ENCODE measurements at places on chromosomes 2 and 18.

- DNase-seq, result no peak
- peaks cover 33% of the 10 kb centered on the region for H3K4me1 ChIP-seq
- no peaks in the 10 kb centered on the region for H3K27me3 ChIP-seq
- H3K4me3 ChIP-seq, result no peak overlapping the region
Observed at GRCh38 chr2:28355521-28356094, 37.0 kb upstream of the FOSL2 start.

- no peak overlapping the region for H3K27ac ChIP-seq
- peaks cover 5% of the 10 kb centered on the region for H3K4me1 ChIP-seq
- no peaks in the 10 kb centered on the region for H3K36me3 ChIP-seq
- H3K27me3 ChIP-seq, result no peaks in the 10 kb centered on the region
- H3K4me3 ChIP-seq, result no peak overlapping the region
Observed at GRCh38 chr2:119719261-119719627, 40.2 kb downstream of the TMEM177 start.

- no peak overlapping the region for H3K4me3 ChIP-seq
- no peak overlapping the region for H3K27ac ChIP-seq
- H3K27me3 ChIP-seq, result no peaks in the 10 kb centered on the region
- no peak for DNase-seq
Observed at GRCh38 chr2:54099829-54100585, 15.4 kb upstream of the ACYP2 start.

GRCh38 chr2:236667526-236667925 lies 97.9 kb downstream of the ACKR3 start:
- no peak overlapping the region for H3K27ac ChIP-seq
- no peak for DNase-seq
- H3K27me3 ChIP-seq, result no peaks in the 10 kb centered on the region
- H3K36me3 ChIP-seq, result no peaks in the 10 kb centered on the region

DNA sequence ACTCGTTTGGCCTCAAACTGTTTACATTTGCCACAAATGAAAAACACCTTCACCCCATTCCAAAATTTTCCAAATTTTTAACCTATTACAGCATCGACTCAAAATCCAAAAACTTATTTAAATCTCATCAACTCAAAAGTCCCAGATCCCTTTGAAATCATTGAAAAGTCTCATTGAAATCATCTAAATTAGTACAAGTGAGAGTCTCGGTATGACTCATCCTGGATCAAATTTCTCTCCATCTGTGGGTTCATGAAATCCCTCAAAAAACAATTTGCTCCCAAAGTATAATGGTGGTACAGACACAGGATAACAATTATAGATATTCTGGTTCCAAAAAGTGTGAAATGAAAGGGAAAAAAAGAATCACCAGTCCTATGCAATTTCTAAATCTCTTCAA lies 65.1 kb downstream of the LRP1B start:
- DNase-seq, result no peak
- no peak overlapping the region for H3K4me3 ChIP-seq
- H3K36me3 ChIP-seq, result no peaks in the 10 kb centered on the region

- no peak for DNase-seq
- no peak overlapping the region for H3K4me3 ChIP-seq
- no peaks in the 10 kb centered on the region for H3K27me3 ChIP-seq
- H3K27ac ChIP-seq, result no peak overlapping the region
Observed at GRCh38 chr2:106018141-106018540, 176.0 kb downstream of the UXS1 start.

DNA sequence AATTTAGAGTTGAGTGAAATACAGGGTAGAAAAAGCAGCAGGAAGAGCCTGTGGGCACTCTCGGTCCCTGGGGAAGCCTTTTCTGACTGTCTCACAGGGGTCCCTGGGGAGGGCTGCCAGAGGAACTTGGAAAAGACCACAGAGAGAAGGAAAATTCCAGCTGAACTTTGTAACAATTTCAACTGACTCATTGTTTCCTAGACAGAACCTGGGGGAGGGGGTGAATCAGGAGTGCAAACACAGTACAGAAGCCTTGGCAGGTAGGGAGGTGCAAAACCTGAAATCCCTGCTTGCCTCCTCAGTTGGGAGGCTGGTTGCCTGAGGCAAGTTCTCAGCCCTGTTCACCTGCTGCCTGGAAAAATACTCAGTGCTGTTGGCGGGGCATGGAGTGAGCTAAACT lies 106.8 kb downstream of the GRB14 start:
- no peaks in the 10 kb centered on the region for H3K27me3 ChIP-seq
- no peak overlapping the region for H3K27ac ChIP-seq
- no peaks in the 10 kb centered on the region for H3K4me1 ChIP-seq
- H3K36me3 ChIP-seq, result no peaks in the 10 kb centered on the region
- DNase-seq, result no peak

DNA sequence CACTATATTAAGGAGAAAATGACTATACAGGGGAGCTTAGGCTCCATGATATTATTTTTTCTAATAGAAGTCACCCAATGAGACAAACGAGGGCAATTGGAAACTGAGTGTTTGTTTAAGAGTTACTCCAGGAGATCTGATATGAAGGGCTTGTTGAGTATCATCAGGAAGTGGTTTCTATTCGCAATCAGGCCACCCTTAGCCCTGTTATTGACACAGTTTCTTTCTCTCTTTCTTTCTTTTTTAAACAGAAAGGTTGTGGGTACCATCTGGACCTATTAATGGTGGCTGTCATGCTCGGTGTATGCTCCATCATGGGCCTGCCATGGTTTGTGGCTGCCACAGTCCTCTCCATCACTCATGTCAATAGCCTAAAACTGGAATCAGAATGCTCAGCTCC lies 117.3 kb downstream of the DPP4 start:
- H3K4me1 ChIP-seq, result peaks cover 63% of the 10 kb centered on the region
- H3K27ac ChIP-seq, result peak overlapping the region; percentile 84
- peak; percentile 28 for DNase-seq
- peaks cover 39% of the 10 kb centered on the region for H3K36me3 ChIP-seq
- H3K4me3 ChIP-seq, result peak overlapping the region; percentile 35

DNA sequence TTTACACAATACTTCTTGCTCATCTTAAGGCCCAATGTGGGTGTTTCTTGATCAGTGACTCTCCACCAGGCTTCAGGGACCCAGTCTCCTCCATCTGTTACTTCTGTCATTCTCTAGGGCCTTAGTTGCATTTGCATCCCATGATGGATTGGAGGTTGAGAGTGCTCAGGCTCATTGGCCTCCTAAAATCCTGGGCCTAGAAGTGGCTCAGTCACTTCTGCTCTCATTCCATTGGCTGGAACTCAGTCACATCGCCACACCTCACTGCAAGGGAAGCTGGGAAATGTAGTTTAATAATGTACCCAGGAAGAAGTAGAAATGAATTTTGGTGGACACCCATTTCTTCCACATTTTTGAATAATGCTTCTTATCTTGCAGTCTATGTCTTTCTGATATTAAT lies 223.5 kb downstream of the HRH4 start:
- peaks cover 6% of the 10 kb centered on the region for H3K27me3 ChIP-seq
- no peaks in the 10 kb centered on the region for H3K36me3 ChIP-seq
- H3K27ac ChIP-seq, result no peak overlapping the region
- no peak overlapping the region for H3K4me3 ChIP-seq
- no peak for DNase-seq

DNA sequence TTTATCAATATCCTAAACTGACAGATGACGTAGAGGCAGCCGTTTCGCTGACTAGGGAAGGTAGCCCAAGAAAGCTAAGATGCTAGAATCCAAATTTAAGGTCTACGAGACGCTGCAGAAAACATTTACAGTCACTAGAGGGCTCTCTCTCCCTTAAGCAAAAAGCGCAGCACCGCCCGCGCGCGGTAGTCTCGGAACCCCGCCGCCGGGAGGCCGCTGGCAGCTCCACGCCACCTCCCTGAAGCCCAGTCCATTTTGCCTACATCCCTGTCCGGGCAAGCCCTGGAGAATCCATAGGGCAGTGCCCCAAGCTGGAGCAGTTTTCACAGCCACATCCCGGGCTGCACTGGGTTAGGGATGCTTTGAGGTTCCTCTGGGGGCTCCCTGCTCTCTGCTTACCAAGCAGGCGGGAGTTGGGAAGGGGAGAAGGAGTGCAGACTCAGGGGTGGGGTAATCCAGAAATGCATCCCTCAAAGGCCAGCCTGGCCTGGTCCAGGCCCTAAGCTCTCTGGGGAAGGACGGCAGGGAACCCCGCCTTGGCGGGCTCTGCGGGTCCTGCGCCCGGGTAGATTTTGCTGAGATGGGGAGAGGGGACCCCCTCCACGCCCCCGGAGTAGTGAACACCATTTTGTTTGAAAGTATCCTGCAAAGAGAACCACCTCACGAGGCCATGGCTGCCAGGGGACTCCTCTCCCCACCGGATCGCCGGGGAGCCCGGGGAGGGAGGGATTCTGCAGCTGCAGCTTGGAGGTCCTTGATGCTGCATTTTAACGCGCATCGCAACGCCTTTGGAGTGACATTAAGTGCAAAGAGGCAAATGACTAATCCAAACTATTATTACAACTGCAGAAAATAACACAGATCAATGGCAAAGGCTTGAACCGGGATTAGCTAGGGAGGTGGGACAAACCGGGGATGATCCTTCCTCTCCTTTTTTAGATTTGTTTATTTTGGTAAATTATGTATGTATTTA lies 1.3 kb upstream of the DPYSL5 start:
- peak overlapping the region; percentile 40 for H3K4me3 ChIP-seq
- DNase-seq, result peak; percentile 65
- H3K27me3 ChIP-seq, result peaks cover 52% of the 10 kb centered on the region
- no peaks in the 10 kb centered on the region for H3K36me3 ChIP-seq
- H3K27ac ChIP-seq, result no peak overlapping the region
- peaks cover 12% of the 10 kb centered on the region for H3K4me1 ChIP-seq

DNA sequence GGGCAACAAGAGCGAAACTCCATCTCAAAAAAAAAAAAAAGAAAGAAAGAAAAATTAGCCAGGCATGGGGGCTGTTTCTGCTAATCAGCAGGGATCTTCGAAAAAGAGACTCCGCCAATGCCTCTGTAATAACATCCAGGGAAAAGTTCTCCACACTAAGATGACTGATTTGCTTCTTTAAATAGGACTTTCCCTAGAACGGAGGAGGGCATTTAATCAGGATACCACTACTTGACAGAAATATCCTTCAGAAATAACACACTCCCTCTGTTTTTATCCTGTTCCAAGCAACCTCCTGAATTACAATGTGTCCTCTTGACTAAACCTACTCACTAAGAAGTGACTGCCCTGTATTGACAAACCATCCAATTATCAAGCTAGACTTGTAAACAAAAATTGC lies 21.7 kb downstream of the REV1 start:
- H3K36me3 ChIP-seq, result peaks cover 23% of the 10 kb centered on the region
- DNase-seq, result no peak
- no peak overlapping the region for H3K4me3 ChIP-seq

GRCh38 chr2:143001501-143001900 lies 124.0 kb downstream of the KYNU start:
- H3K27me3 ChIP-seq, result peaks cover 42% of the 10 kb centered on the region
- no peak overlapping the region for H3K4me3 ChIP-seq
- no peaks in the 10 kb centered on the region for H3K4me1 ChIP-seq

DNA sequence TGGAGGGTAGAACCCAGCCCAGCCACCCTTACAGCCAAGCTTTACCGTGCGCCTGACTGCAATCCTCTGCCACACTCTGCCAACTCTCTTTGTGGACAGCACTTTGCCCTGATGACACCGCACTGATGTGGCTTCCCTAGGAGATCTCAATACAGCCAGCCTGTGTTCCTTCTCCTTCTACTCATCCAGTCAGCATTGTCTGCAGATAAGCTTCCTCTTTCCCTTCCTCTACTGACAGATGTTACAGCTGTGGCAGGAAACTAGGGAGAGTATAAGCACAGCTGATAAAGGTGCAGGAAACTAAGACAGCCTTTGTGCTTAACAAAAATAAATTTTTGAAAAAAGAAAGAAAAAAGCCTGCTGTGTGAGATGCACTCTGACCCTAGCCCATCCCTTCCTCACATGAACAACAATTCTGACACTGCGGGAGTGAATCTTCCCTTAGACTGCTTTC lies 25.0 kb downstream of the CEP68 start:
- H3K36me3 ChIP-seq, result peaks cover 41% of the 10 kb centered on the region
- no peak for DNase-seq
- H3K27ac ChIP-seq, result peak overlapping the region; percentile 62
- no peak overlapping the region for H3K4me3 ChIP-seq
- H3K4me1 ChIP-seq, result peaks cover 18% of the 10 kb centered on the region

- no peaks in the 10 kb centered on the region for H3K36me3 ChIP-seq
- H3K4me3 ChIP-seq, result no peak overlapping the region
- H3K27me3 ChIP-seq, result no peaks in the 10 kb centered on the region
Observed at GRCh38 chr2:205629091-205629776, 53.1 kb upstream of the NRP2 start.

DNA sequence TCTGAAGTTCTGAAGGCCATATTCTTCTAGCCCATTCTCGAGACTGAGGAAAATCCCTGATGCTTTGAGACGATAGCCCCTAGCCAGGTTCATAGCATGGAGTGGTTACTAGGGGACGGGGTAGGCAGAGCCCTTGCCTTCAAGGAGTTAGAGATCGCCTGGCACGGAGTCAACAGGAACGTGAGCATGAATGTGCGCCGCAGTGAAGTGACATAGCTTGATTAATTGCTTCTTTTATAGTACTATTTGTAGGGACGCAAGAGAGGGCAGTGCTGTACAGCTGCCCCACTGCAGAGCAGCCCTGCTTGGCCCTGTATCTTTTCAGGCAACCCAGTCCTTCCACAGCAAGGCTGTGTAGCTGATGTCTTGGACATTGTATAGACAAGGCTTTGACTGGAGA lies 26.2 kb downstream of the HRH4 start:
- no peak for DNase-seq
- peaks cover 5% of the 10 kb centered on the region for H3K4me1 ChIP-seq
- no peak overlapping the region for H3K27ac ChIP-seq
- H3K36me3 ChIP-seq, result no peaks in the 10 kb centered on the region
- peaks cover 6% of the 10 kb centered on the region for H3K27me3 ChIP-seq

- no peak for DNase-seq
- H3K27ac ChIP-seq, result no peak overlapping the region
- peaks cover 3% of the 10 kb centered on the region for H3K27me3 ChIP-seq
- no peaks in the 10 kb centered on the region for H3K36me3 ChIP-seq
- no peak overlapping the region for H3K4me3 ChIP-seq
Observed at GRCh38 chr2:215748446-215748845, 264.9 kb downstream of the MREG start.

GRCh38 chr2:13193075-13193474 lies 476.3 kb downstream of the TRIB2 start:
- H3K36me3 ChIP-seq, result no peaks in the 10 kb centered on the region
- no peak overlapping the region for H3K4me3 ChIP-seq
- H3K27ac ChIP-seq, result no peak overlapping the region
- H3K4me1 ChIP-seq, result no peaks in the 10 kb centered on the region
- peaks cover 3% of the 10 kb centered on the region for H3K27me3 ChIP-seq

DNA sequence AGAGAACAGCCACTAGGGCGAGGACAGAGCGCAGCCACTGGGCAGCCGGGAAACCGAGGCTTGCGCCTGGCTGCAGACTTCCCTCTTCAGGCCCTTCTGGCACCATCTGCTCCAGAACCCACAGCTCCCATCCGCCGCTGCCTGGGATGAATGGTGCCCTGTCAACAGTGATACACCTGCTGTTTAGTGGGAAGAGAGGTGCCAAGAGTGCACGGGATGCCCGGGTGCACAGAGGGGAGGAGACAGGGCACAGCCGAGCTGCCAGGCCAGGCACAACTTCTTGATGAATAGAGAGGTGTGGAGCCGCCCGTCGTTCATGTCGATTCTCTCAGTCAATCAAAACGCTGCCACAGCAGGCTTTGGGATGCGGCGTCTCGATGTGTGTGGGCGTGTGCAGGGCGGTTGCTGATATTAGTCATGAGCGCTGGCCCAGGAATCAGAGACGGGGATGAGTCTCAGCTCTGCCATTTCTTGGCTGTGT lies 39.5 kb downstream of the RRM2 start:
- H3K27ac ChIP-seq, result no peak overlapping the region
- H3K36me3 ChIP-seq, result peaks cover 30% of the 10 kb centered on the region
- no peak overlapping the region for H3K4me3 ChIP-seq
- H3K4me1 ChIP-seq, result peaks cover 39% of the 10 kb centered on the region
- DNase-seq, result no peak
- H3K27me3 ChIP-seq, result no peaks in the 10 kb centered on the region

GRCh38 chr2:172234716-172235691 lies 132.3 kb upstream of the DLX2 start:
- H3K4me3 ChIP-seq, result peak overlapping the region; percentile 70
- H3K36me3 ChIP-seq, result no peaks in the 10 kb centered on the region
- peaks cover 19% of the 10 kb centered on the region for H3K4me1 ChIP-seq
- H3K27ac ChIP-seq, result no peak overlapping the region
- DNase-seq, result peak; percentile 50
